H1 (cell line): ENCODE measurements at places on chromosomes 3 and 15. TPM values are rescaled to one million over a fixed set of nuclear protein-coding genes. Genes with fewer than 3 reads are reported as not detected.

DNA sequence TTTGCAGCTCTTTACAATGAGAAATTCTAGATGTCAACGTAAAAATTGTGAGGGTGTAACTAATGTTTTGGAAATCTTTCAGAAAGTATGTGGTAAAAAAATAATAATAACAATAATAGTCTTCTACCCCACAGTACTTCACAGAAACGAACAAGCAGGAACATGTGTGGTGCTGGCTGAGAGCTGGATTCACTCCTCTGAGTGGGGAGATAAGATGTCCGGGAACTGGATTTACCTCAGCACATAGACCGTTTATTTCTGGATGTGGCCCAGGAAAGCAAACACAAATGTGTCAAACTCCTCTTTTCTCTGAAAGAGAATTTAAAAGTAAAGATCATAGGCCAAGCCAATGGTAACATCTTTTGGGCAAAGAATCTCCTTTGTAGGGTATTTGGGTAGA lies 103.4 kb downstream of the SLC49A4 start:
- no peak for DNase-seq

GRCh38 chr3:126934991-126935390 lies 47.9 kb upstream of the PLXNA1 start:
- no peak for DNase-seq

- peak; percentile 51 for DNase-seq
These were observed 23.2 kb downstream of the RPLP1 start for GRCh38 chr15:69475769-69476358.

DNA sequence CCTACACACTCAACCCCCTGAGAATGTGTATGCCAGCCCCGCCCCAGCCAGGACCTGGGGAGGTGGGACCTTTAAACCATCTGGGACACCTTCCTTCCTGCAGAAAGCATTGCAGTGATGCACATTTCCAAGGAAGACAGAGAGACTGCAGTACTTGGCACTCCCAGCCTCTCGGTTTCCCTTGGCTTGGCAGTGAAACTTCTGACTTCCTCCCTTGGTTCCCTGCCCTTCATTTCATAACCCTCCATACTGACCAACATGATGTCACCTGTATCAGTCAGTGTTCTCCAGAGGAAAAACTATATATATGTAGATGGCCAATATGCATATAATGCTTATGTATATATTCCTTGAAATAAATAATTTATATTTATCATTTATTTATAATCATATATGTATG lies 103.2 kb downstream of the SST start:
- no peak for DNase-seq

- DNase-seq, result no peak
These were observed 696.9 kb downstream of the ZNF385D start for GRCh38 chr3:21054064-21054463.

DNA sequence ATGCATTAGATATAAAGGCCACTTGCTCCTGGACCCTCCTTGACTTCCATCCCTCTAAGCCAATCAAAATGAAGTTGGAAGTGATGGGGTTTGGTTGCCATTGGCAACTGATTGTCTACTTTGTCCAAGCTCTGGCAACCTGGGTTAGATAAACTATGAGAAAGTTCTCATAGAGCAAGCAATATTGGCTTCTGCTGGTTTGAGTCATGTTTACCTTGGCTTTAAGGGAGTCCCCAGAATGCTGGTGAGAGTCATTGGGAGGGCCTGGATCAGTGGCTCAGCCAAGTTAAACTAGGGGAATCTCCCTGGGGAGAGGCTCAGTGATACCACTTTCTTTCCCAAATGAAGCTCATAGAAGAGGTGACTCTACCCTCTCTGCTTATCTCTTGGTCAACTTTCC lies 176.3 kb upstream of the ROPN1 start:
- DNase-seq, result no peak

GRCh38 chr3:188266562-188267274 lies 112.8 kb downstream of the LPP start:
- DNase-seq, result no peak

DNA sequence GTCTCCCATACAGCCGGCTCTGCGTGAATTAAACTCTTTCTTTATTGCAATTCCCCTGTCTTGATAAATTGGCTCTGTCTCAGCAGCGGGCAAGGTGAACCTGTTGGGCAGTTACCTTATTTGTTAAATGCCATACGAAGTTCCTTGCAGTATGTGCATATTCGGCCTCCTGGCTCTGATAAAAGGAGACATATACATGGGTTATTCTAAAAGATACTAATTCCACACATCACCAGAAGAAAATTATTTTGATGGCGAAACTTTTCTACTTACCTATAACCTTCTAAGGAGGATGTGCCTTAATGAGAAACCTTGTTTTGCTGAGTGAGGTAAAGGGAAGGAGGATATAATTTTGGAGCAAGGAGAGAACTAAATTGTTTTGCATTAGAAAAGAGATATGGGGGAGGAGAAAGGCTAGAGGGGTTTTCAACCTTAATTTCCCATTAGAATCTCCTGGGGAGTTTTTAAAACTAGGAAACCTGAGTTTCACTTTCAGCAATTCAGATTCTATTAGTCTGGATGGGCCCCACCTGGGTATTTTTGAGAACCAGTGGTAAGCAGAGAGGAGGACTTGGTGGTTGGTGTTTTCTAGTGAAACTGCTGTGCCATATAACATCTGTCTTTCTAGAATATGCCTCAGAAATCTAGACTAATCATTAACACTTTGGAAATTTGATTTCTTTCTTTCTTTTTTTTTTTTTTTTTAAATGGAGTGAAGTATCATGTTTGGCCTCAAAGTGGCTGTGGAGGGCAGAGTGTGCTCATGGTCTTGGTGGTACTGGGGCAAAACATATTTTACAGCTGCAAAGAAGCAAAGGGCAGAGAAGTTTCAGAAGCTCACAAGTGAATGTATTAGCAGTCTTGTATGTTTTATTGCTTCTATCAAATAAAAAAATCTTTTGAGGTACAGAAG lies 23.0 kb downstream of the NANOGP8 start:
- DNase-seq, result no peak

Gene C2CD4A
- total RNA-seq, result not detected in 2 replicates

GRCh38 chr3:102936511-102937045 lies 501.8 kb downstream of the ZPLD1 start:
- DNase-seq, result no peak

Gene FBXW12
- total RNA-seq, result 0.35 TPM in 1 of 2 replicates, not detected in the other

Gene SLC9C1
- total RNA-seq, result 0.24 and 1.1 TPM in 2 replicates

Gene PLIN1
- 0.11 TPM in 1 of 2 replicates, not detected in the other for total RNA-seq

DNA sequence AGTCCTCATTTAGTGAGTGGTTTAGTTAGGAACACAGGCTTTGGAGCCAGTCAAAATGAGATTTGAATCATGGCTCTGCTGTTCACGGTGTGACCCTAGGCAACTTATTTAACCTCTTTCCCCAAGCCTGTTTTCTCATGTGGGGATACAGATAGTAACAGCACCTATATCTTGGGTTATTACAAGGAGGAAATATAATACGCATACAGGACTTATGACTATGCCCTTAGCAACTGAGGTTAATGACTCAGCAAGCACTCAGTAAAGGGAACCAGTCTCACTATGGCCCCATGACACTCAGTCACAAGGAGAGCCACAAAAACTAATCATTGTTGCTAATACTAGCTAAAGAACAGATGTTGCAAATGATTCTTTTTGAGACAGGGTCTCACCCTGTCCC lies 45.9 kb downstream of the SUMF1 start:
- no peak for DNase-seq

- DNase-seq, result no peak
These were observed 15.3 kb downstream of the FAM3D start for GRCh38 chr3:58651276-58651675.

Gene LARP6
- total RNA-seq, result 20.2 and 21.0 TPM in 2 replicates

Gene RPL4
- total RNA-seq, result 3,886 and 3,950 TPM in 2 replicates

Gene RFT1
- 24.4 and 27.7 TPM in 2 replicates for total RNA-seq

DNA sequence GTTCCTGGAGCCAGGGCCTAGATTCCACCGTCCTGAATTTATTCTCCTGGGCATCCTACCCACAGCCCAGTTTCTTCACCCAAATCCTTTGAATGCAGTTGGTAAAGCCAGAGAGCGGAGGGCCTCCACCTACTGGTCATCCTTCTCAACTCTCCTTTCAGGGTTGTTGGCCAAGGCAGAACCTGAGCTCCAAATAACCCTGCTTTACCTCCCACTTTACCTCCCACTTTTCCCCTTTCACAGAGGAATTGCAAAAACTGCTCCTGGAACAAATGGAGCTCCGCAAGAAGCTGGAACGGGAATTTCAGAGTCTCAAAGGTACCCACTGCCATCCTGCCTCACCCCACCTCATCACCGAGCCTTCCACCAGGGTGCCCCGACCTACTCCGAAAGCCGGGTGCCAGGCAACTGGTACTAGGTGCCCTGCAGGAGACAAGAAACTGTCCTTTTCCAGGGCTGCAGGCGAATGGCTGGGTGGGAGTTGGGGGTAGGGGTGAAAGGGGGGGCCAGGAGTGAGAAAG lies 6.8 kb downstream of the SKOR1 start:
- no peak for DNase-seq

DNA sequence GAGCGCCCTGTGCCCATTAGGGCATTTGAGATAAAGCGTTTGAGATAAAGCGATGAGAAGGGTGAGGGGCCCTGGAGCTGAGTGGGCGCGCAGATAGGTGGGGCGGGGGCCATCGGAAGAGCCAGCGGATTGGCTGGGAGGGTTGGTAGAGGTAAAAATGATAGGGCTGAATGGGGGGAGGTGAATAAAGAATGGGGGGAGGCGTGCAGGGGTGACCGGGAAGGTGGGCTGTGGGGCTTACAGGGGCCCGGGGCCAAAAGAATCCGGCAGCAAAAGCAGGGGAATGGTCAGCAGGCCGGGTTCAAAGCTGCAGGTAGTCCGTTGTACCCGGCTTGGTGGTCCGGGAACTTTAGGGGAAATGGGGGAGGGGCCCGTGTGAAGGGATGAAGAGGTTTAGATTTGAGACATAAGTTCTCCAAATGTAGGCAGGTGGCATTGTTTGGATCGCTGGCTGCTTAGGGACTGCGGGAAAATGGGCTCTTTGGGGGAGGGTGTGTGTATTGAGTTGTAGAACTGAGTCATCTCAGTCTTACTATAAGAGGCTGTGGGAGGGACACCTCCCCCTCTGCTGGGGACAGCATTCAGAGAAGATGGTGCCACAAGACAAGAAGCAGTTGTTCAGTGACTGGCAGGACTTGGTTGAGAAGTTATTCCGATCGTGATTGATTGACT lies 610 bp downstream of the ARID3B start:
- peak; percentile 59 for DNase-seq

DNA sequence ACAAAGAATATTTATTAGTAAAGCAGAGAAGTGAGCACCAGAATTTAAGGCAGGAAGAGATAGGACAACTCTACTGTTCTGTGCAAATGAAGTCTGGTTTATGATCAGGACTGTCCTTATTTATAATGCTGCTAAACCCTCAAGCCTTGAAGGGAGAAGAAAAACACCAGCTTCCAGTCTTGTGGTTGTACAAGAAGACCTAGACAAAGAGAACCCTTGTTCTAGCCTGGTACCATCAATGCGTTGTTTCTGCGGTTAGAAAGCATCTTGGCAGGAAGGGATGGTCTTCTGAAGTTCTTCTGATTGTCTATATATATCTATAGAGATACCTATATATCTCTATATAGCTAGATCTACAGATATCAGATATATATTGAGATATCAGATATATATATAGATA lies 33.8 kb downstream of the PDCD10 start:
- DNase-seq, result no peak

DNA sequence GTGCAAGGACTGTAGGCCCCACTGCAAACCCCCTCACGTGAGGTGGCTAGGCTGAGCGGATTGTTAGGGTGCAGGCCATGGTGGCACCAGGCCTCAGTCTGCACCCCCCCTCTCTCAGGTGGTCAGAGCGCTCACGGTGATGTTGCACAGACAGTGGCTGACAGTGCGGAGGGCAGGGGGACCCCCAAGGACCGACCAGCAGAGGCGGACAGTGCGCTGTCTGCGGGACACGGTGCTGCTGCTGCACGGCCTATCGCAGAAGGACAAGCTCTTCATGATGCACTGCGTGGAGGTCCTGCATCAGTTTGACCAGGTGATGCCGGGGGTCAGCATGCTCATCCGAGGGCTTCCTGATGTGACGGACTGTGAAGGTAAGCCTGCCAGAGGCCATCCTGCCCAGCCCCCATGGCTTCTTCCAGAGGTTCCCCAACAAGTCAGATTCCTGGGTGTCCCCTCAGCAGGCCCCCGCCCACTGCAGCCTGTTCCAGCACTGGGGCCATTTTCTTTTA lies 18.2 kb downstream of the ATRIP start:
- DNase-seq, result no peak

DNA sequence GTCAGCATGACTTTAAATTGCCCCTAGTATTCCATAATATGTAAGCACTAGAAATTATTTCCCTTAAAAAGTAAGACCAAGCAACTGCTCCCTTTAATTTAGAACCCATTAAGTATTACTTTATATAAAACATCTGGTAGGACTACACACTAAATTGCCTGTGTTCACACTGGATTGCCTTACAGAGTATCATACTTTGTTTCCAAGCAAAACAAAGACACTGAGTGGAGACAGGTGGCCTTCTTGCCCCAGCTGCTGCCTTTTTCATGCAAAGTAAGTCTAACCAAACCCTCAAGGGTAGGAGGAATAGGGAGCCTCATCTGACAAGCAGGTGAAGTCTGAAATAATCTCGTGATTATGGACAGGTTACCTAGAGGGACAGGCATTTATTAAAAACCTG lies 87.3 kb downstream of the PEX5L start:
- DNase-seq, result no peak

- DNase-seq, result no peak
These were observed 16.4 kb downstream of the PXYLP1 start for GRCh38 chr3:141248064-141248463.

Gene CYP11A1
- 1.9 and 3.3 TPM in 2 replicates for total RNA-seq

DNA sequence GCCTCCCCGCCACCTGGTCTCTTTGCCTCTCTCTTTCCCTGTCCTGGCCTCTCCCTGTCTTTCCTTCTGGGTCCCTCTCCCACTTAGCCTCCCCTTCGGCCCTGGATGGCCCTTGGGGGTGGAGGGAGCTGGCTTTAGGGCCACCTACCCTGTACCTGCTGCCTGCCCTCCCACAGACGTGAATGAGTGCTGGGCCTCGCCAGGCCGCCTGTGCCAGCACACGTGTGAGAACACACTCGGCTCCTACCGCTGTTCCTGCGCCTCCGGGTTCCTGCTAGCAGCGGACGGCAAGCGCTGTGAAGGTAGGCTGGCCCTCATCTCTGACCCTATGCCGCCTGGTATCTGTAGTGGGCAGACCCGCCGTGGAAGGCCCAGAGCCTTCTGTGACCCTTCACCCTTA lies 80.7 kb downstream of the FBLN2 start:
- DNase-seq, result no peak

Gene NISCH
- 67.0 and 71.9 TPM in 2 replicates for total RNA-seq

DNA sequence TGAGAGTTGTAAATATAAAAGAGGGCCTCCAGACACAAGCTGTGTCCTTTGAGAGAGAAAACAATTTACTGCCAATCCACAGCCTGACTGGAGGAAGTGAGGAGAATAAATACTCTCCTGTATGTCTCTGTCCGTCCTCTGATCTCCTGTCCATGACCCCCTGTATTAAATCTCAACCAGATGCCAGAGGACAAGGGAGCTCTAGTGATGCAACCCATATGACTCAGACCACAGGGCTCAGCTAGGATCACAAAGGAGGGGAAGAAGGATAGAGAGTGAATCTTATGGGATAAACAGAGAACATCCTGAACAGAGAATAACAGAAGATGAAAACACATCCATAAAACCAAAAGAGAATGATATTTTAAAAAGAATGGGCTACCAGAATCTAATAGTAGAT lies 482.6 kb downstream of the PLOD2 start:
- no peak for DNase-seq

Gene SLC2A2
- total RNA-seq, result not detected in 2 replicates

- no peak for DNase-seq
These were observed 318.8 kb upstream of the NAALADL2 start for GRCh38 chr3:174540116-174540908.
